ENCODE measurements at places on chromosomes 6 and 20.

GRCh38 chr6:160253292-160253691 is 5.3 kb downstream of the SLC22A2 start:
- DNase-seq, result no peak

DNA sequence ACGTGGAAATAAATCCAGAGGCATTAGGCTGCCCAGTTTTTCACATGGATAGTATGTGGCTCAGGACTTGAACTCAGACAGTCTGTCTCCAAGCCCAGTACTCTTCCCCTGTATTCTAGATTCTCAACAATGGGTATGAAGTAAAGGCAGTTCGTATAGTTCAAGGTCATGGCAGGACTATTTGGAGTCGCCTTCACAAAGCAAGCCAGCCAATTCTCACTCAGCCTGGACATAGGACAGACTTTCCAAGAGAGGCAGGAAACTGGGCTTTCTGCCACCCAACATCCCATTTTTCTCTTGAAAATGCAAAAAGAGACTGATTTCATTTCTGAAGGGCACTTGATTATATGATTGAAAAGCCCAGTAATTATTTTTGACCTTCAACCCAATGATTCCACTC is 111.0 kb downstream of the EDN1 start:
- DNase-seq, result no peak

DNA sequence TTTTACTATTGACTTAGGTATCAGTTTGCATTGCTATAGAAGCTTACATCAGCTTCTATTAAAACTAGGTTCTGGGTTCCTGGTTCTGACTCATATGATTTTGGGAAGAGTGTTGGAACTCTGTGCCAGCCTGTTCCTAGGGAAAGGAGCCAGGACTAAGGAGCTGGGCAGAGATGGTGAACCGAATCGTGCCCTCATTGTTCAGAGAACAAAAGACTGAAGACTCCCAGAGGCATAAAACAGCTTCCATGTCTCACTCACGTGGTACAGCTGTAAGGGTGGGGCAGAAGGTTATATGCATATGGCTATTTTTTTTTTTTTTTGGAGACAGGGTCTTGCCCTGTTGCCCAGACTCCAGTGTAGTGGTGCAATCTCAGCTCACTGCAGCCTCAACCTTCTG is 89.1 kb upstream of the THBS2 start:
- no peak for DNase-seq

- DNase-seq, result no peak
Observed at GRCh38 chr6:43952746-43953145, 174.5 kb downstream of the MRPL14 start.

GRCh38 chr6:30167101-30167500 is 3.8 kb downstream of the TRIM15 start:
- DNase-seq, result no peak

GRCh38 chr20:58040447-58041290 is 187.8 kb downstream of the ANKRD60 start:
- no peak for DNase-seq

GRCh38 chr6:119314885-119315272 is 34.7 kb downstream of the MAN1A1 start:
- no peak for DNase-seq

DNA sequence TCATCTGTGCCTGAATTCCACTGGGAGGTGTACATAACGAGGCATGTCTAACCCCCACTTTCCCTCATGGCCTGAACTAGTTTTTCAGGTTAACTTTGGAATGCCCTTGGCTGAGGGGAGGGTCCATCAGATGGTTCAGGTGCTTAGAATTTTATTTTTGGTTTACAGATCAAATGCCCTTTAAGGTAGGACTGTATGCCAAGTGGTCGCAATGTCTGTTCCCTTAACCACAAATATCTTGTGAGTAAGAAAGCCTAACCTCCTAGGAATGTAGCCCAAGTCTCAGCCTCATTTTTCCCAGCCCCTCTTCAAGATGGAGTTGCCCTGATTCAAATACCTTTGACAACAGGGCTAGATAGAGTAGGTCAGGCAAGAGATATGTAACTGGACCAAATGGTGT is 78.4 kb downstream of the RNASET2 start:
- no peak for DNase-seq

GRCh38 chr6:157649311-157650260 is 173.5 kb upstream of the SNX9 start:
- DNase-seq, result no peak

DNA sequence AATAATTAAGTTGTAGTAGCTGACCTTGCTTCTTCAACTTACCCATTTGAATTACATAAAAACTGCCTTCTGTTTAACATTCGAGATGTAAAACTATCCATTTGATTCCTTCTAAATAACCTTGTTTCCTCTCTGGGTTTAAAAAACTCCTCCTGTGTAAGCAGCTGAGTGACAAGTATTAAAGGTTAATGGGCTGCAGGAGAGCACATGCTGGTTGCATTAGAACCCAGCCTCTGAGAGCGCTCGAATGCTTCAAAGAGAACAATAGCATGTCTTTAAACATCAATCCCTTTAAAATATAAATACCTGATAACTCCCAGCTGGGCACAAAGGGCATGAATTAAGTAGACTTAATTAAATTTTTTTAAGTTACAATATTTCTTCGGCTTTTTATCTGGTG is 215.8 kb downstream of the EYA4 start:
- DNase-seq, result no peak

GRCh38 chr20:2558581-2559278 is 22.4 kb downstream of the TMC2 start:
- DNase-seq, result no peak

Data from effector CD4-positive, alpha-beta T cell (primary cell).